Stimulated activated CD8-positive, alpha-beta memory T cell treated with anti-CD3 and anti-CD28 coated beads, Interleukin-12 subunit alpha, Interleukin-12 subunit beta, amount 100 ng/mL, for 1 hour (primary cell): ENCODE measurements at places on chromosomes 4 and X.

DNA sequence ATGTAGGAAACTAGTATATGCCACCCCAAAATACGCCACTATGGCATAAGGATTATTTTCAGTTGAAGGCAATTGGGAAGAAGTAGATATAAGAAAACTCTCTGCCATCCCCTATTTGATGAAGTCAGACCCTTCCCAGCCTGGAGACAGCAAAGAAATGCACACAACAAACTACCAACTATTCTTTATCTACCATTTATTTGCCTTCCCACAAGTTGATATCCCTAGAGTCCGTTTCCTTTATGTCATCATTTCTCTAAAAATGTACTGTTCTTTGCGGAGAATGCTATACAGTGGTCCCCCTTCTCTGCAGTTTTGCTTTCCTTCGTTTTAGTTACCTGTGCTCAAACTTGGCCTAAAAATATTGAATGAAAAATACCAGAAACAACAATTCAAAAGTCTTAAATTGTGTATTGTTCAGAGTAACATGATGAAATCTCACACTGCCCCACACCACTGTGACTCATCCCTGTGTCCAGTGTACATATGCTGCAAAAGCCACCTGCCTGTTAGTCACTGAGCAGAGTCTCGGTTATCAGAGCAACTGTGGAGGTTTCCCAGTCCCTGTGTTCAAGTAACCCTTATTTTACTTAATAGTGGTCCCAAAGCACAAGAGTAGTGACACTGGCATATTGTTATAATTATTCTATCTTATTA is 152.3 kb downstream of the WDFY3 start:
- DNase-seq: no peak

DNA sequence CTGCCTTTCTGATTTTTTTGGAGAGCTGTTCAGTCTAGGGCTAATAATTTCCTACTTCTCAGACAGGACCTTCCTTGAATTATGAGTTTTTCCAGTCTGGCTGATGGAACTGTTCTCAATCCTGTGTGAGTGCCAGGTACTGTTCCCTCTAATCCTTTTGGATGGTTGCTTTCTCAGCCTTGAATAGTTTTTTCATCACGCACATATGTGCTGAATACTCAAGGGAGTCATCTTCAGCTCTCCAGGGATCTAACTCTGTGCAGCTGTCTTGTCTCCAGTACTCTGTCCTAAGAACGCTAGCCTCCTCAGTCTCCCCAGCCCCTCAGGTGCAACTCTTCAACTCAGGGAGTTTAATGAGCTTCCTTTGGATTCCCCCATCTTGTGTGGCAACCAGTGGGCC is 93.2 kb downstream of the GASK1B start:
- no peak for DNase-seq

GRCh38 chr4:127622921-127623796 is 9.6 kb upstream of the INTU start:
- DNase-seq: no peak

DNA sequence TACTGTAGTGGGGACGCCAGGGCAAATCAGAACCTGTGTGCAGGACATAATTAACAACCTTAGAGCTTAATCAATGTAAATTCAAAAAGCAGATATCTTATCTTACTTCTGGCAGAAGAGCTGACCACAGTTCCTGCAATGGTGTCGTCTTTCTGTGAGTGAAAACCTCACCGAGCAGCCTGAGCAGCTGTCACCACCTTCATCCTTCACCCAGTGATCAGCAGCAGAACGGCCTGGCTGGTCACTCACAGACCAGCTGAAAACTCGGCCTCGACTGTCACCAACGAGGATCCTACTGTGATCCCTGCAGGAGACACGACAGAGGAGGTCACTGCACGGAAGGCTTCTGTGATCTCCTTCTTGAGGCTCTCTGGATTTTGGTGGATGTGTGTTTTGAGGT is 94.2 kb downstream of the CDS1 start:
- DNase-seq: no peak

- DNase-seq: no peak
These were observed 74.9 kb downstream of the PRRG1 start for GRCh38 chrX:37424000-37424429.

DNA sequence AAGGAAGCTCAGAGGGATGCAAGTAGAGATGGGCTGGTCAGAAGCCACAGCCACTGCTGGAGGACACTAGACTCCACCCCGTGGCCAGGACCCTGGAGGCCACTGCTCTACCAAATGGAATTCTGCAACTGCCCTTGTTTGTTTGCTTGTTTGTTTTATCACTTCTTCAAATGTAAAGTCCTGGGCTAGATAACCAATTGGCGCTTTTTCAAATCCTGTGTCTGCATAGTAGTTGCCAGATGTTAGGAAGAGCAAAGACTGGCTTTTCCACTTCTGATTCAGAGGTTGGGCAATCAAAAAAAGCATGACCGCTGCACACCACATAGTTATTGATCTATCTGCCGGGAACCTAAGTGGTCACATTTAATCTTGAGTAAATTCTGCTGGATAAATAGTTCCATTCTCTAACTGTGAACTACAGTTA is 255.2 kb upstream of the SFRP2 start:
- DNase-seq: no peak

DNA sequence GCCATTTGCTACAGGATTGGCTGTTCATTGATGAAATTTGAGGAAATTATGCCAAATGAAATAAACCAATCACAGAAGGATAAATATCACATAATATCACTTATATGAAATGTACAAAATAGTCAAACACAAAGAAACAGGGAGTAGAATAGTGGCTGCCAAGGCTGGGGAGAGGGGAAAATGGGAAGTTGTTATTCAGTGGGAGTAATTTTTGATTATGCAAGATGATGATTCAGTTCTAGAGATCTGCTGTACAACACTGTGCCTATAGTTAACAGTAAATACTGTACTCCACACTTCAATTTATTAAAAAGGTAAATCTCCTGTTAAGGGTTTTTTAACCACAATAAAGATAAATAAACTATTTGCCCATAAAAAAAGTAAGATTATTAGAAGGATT is 101.1 kb downstream of the TMA16 start:
- no peak for DNase-seq

GRCh38 chr4:184826691-184827270 is 1.0 kb upstream of the ACSL1 start:
- no peak for DNase-seq

GRCh38 chr4:34066126-34066525 is 2178.2 kb downstream of the ARAP2 start:
- no peak for DNase-seq

- DNase-seq: no peak
These were observed 21.6 kb downstream of the RBBP7 start for GRCh38 chrX:16848541-16848940.

DNA sequence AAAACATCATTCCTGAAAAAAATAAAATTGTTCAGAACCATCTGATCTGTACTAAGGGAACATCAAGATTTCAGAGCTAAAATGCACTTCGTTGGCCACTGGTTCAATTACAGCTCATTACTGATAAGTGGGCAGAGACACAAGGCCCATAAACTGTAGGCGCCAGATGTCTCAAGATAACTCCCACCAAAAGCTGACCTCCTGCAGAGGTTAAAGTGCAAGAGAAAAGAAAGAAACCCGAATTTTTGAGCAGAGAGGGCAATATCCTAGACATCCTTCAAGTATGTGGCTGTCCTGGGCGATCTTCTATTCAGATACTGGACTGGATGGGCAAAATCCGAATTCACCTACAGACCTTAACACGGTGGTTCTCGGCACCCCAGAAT is 660 bp downstream of the GEMIN8 start:
- DNase-seq: no peak

GRCh38 chr4:178470996-178471784 is 1029.0 kb upstream of the AGA start:
- no peak for DNase-seq

DNA sequence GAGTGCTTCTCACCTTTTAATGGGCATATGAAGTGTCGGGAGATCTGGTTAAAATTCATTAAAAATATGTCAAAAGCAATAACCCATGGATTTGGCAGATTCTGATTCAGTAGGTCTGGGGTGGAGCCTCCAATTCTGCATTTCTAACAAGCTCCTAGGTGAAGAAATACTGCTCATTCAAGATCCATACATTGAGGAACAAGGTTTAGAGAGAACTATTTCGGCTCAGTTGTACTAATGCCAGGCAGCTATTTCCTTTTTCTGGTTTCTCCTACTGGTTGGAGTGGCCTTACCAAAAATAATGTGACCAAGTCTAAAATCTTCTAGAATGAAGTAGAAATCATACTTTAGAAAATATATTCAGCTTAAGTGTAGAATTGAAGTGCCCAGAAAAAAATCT is 117.5 kb downstream of the TSPAN7 start:
- no peak for DNase-seq

DNA sequence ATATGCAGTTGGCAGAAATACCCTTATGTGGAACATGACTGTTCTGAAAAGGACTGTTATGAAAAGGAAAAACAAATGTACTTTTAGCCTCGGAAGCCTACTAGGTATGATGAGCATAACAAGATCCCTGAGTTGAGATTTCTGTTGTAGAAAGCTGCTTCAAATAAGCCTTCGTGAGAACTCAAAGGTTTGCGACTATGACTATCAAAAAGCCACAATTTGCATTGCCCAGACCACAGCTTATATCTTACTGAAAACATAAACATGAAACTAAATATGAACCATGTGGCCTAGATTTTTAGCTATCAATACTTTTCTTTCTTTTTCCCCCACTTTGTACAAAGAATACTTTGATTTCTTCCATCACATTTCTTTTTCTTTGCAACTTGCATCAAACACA is 398.2 kb upstream of the LCORL start:
- DNase-seq: no peak

GRCh38 chrX:50432829-50433289 is 37.8 kb downstream of the DGKK start:
- no peak for DNase-seq

GRCh38 chrX:68654693-68655092 is 7.2 kb downstream of the STARD8 start:
- DNase-seq: no peak

DNA sequence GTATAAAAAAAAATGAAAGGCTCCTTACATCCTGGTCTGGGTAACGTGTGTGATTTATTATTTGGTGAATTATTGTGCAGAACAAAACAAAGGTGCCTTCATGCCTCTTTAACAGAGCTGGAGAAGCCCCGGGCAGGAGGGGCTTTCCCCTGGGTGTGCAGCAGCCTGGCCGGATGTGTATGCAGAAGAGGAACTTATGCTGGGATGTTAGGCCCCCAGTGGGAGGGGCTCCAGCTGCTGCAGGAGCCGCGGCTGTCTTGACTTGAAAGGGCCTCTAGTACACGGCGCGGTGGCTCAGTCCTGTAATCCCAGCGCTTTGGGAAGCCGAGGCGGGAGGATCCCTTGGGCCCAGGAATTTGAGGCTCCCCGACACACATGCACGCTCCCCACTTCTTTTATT is 16.0 kb downstream of the CCNQ start:
- DNase-seq: peak; percentile 28

DNA sequence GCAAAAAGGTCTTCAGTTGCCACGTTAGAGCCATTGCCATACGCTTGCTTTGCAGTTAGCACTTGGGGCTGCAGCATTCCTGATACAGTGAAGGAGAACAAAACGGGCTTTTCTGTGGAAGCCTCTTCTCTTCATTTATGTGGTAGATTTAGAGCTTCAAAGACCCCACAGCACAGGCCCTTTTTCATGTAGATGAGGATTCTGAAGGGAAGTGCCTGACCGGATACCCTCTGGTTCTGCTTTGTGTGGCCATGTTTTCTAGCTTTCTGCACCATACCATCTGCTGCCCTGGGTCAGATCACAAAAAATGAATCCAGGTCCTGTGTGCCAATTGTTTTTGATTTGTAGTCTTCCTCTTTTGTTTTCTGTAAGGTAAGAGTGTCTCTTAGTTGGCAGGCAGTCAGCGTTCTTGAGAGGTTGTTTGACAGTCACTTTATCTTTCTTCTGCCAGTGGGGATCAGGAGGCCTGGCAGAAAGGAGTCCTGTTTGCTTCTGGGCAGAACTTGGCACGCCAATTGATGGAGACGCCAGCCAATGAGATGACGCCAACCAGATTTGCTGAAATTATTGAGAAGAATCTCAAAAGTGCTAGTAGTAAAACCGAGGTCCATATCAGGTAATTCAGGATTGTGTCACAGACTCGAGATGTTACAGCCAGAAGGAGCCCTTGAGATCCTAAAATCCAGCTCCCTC is 7.7 kb downstream of the LAP3 start:
- DNase-seq: no peak

DNA sequence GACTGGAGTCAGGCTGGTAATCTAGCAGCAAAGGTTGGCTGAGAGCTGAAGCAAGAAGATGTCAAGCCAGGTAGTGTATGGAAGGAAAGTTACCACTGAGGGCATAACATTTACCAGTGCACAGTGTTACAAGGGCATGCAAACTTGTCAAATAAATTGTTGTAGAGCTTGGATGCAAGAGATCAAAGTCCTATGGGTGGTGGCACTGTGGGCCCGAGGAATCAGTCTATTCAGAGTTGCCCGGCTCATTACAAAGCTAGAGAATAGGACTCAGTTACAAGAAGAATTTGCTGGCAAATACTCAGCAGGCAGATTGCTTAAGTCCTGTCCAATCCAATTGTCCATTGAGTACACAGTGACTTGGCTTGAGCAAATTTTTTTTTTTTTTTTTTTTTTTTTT is 2043.8 kb downstream of the ARAP2 start:
- no peak for DNase-seq

DNA sequence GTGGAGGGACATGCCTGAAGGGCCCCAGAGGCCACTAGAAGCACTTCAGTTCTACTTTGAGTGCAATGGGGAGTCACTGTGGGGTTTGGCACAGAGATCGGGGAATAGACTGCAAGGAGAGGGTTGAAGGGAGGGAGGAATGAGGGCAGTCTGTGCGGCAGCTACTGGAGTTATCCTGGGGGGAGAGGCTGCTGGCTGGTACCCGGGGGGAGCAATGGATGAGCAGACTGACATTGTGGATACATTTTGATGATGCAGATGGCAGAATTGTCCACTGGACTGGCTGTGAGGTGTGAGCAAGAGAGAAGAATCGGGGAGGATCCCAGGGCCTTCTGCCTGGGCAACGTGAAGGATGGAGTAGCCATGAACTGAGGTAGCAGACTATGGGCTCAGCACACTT is 2.8 kb upstream of the MAMLD1 start:
- no peak for DNase-seq

GRCh38 chrX:39396358-39396995 is 595.2 kb downstream of the MID1IP1 start:
- DNase-seq: no peak

GRCh38 chr4:164768516-164768915 is 14.6 kb downstream of the SMIM31 start:
- DNase-seq: no peak

- no peak for DNase-seq
These were observed 554.8 kb upstream of the PABPC4L start for GRCh38 chr4:134756421-134756820.

- DNase-seq: no peak
These were observed 16.6 kb downstream of the GPKOW start for GRCh38 chrX:49106930-49107329.

DNA sequence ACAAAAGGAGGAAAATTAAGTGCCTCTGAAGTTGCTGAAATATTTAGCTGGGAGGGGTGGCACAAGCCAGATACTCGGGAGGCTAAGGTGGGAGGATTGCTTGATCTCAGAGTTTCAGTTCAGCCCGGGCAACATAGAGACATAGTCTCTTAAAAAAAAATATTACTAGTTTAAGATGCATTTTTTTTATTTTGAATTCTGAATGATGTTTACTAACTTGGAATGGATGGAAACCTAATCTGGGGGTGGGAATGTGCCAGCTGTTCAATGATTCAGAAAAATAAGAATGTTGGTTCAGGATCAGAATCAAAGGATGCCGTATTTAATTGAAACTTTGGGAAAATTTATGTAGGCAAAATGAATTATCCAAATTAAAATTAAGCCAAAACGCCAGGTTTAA is 167.2 kb upstream of the ANK2 start:
- DNase-seq: no peak

GRCh38 chr4:141247430-141247780 is 26.7 kb downstream of the ZNF330 start:
- DNase-seq: no peak

GRCh38 chrX:2261831-2262667 is 238.7 kb downstream of the DHRSX start:
- no peak for DNase-seq
